AG04450 (cell line): ENCODE measurements at places on chromosomes 6 and 20.

- no peak for DNase-seq
These were observed 61.1 kb upstream of the FBXO30 start for GRCh38 chr6:145875496-145876211.

DNA sequence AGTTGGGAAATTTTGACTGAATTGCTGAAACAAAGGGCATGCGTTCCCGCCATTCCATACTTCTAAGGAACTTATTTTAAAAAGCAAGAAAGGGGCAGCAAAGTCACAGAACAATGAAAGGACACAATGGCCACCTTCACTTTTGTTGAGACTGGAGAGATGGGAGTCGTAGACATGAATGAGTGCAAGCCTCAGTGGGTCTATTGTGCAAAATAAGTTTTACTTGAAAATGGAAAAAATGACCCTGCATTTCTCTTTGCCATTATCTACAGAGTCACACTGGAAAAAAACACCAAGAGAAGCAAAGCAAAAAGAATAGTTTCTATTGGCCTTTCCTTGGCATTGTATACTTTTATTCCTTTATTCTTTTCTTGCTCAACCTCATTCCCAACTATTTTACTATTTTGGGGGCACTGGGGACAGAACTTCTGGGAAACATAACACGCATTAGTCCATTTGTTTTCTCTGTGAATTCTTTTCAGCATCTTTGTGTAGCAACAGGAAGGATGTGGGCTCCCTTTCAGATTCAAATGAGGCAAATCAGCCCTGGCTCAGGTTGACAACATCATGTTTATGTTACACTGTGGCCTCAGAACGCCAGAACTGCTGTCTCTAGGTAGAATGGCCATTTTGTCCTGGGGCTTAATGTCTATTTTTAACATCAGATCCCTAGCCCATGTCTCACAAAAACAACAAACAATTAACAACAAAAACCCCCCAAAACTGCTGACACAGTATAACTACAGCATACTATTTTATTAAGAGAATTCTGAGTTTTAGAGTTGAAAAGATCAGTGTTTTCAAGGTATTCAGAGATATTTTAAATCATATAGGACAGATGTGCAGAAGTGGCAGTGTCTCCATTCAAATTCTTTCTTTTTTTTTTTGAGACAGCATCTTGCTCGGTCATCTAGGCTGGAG lies 122.2 kb downstream of the FYN start:
- DNase-seq: no peak

GRCh38 chr20:20303742-20304141 lies 64.2 kb upstream of the INSM1 start:
- DNase-seq: no peak

GRCh38 chr6:53718597-53719460 lies 53.3 kb upstream of the KLHL31 start:
- DNase-seq: peak; percentile 48

DNA sequence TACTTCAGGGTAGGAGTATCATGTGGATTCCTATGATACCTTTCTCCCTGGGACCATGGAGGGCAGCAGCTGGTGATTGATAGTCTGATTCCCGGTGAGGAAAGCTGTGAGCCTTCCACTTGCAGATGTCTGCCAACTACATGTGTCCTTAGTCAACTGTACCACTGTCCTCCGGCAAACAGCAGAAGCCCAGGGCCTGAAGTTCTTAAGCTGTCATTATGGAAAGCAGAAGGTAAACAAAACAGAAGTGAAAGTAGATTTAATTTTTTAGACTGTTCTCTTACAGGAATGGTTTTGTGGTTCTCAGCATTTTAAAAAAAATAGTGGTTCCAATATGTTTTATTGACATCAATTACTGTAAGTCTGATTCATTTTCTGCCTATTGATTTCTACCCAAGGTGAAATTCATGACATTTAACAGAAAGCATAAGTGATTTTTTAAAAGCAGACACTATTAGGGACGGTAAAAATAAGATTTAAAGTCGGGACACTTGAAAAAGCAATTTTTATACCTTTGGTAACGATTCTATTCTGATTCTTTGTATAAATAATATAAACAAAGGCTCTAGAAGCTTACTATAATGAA lies 36.6 kb downstream of the PTPN1 start:
- DNase-seq: no peak

- no peak for DNase-seq
These were observed 1.5 kb downstream of the NRM start for GRCh38 chr6:30689022-30689865.

DNA sequence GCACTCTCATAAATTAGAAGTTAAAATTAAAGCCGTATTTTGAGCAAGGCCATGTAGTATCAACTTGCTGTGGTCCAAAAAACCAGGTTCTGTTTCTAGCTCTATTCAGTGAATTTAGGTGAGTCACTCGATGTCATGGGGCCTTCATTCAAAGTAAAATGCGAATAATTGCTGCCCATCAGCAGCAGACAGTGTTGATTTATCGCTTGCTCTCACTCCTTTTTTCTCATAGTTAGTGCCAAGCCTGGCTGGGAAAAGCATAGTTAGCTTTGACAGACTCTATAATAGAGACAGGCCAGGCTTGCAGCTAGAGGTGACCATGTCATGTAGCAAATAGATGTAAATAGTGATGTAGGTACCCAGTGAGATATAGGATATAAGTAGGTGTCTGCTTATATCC lies 136.0 kb downstream of the EDN1 start:
- DNase-seq: no peak

GRCh38 chr6:37576336-37576737 lies 76.6 kb upstream of the CCDC167 start:
- DNase-seq: peak; percentile 32

GRCh38 chr6:38773338-38773737 lies 58.2 kb downstream of the DNAH8 start:
- DNase-seq: no peak

DNA sequence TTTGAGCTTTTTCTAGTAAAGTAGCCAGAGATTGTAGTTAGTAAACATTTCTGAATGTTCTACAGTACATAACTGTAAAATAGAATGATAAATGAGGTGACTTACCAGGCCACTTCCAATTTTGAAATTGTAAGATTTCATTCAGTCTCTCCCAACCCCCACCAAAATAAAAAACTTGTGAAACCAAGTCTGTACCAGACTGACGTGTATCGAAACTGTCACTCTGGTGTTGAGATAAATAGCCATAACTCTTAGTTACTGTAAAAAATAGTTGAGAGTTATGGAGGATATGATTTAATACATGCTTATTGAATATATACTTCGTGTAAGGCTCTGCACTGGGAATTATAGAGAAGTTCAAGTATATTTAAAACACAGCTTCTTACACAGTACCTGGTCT lies 455.7 kb downstream of the PLCB1 start:
- DNase-seq: no peak

DNA sequence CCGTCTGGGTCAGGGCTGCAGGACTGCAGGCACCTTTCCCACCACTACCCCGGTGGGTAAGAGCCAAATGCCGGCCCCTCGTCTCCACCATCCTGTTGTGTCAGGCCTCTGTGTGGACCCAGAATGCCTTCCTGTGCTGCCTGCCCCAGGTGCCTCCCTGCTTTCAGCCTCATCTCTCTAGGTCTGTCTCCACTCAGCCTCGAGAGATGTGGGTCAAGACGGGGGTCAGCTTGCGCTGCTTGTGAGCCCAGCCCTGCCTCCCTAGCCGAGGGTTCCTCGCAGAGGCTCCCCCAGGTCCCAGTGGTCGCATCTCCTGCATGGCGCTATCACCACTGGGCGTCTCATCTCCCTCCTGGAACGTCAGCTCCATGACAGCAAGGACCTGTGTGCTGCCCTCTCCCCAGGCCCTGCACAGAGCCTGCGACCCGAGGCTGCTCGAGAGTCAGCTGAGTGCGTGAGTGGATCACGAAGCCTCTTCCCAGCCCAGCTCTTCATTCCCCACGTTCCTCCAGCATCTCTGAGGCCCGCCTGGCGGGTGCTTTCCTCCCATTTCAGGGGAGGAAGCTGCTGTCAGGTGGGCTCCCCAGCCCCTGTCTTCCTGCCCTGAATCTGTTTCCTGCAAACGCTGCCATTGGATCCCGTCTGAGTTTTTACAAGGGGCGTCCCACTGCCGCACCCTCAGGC lies 38.7 kb upstream of the ZBP1 start:
- DNase-seq: no peak

- DNase-seq: no peak
These were observed 138.6 kb downstream of the AHI1 start for GRCh38 chr6:135358985-135359384.

GRCh38 chr6:132136981-132137380 lies 185.8 kb upstream of the CCN2 start:
- no peak for DNase-seq

GRCh38 chr6:16619777-16620176 lies 141.5 kb downstream of the ATXN1 start:
- no peak for DNase-seq

GRCh38 chr6:4814212-4814611 lies 38.0 kb downstream of the CDYL start:
- DNase-seq: no peak

GRCh38 chr6:14468647-14469321 lies 351.2 kb downstream of the CD83 start:
- no peak for DNase-seq

DNA sequence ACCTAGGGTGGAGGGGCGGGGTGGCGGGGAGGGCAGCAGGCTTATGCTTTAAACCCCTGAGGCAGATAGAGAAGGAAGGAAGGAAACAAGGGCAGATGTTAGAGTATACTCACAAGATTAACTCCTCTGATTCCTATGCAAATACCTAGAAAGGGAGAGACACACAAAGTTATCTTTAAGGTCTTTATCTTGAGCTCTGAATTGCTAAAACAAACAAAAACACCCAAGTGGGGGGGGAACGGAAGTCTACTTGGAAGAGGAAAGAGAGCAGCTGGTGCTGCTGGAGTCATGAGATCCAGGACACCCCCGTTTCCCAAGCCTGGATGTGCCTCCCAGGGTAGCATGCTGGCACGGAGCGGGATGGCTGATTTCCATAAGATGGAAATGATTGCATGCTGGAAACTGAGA lies 43.4 kb downstream of the PLAGL1 start:
- no peak for DNase-seq

DNA sequence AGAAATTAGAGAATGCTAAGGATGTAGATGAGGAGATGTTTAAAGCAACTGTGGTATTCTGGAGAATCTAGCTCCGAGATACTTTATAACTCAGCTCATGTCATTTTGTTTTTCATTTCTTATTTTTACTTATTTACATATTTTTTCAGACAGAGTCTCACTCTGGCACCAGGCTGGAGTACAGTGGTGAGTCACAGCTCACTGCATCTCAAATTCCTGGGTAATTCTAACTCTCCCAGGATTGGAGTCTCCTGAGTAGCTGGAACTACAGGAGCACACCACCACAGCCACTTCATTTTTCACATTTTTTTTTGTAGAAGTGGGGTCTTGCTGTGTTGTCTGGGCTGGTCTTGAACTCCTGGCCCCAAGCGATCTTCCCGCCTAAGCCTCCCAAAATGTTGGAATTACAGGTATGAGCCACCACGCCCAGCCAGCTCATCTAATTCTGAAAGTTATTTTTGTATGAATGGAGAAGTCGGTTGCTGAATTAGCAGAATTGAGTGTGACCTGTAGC lies 94.3 kb upstream of the FAM8A1 start:
- DNase-seq: peak; percentile 11

GRCh38 chr6:43258807-43259686 lies 15.8 kb downstream of the TTBK1 start:
- DNase-seq: no peak

DNA sequence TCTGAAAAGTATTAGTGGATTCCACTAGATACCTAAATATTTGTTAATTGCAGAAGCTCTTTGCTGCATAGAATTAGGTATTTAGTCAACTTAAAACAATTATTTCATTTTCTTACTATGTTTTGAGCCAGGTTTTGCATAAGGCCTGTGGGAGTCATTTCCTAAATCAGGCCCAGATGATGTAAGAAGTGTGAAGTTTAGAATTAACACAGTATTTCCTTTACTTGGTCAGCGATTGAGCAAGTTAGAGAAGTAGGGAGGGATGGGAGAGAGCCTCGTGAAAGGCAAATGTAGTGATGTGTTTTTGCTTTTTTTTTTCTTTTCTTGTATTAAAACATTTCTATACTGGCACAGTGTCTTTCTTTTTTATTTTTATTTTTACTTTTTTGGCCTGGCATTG lies 711.1 kb downstream of the HDGFL1 start:
- no peak for DNase-seq

- no peak for DNase-seq
These were observed 6.7 kb downstream of the TCEA2 start for GRCh38 chr20:64069614-64070243.

DNA sequence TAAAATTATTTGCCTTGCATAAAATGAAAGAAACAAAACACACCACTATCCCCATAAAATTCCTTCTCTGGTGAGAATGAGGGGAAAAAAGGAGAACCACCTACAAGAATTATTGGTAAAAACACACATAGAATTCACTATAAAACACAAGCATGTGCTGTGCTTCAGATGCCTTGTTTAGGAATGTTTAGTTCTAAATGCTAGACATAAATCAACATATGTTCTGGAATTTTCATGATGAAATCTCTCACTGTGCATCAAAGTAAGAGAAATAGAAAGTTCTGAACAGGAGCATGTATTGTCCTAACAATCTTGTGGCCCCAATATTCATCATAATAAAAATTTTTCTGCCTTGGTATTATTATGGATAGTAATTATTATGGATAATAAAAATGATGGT lies 111.0 kb downstream of the PLCB4 start:
- DNase-seq: no peak

GRCh38 chr6:121330516-121330915 lies 3.8 kb downstream of the TBC1D32 start:
- DNase-seq: no peak

DNA sequence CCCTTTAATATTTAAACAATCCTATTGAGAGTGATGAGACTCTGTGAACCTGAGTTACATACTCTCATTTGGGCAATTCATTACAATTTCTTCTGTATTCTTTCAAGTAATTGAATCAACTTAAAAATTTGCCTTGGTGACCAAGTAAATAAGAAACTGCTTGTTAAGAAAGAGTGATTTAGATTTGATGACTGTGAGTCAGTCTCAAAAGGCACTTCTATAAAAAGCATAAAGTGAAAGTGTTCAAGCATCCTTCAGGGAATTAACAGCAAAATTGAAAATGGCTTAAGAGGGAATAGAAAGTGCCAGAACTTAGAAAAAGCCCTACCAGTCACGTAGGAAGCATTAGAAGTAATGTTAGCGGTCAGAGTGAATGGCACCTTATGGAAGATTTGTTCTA lies 654.7 kb downstream of the EPM2A start:
- no peak for DNase-seq

DNA sequence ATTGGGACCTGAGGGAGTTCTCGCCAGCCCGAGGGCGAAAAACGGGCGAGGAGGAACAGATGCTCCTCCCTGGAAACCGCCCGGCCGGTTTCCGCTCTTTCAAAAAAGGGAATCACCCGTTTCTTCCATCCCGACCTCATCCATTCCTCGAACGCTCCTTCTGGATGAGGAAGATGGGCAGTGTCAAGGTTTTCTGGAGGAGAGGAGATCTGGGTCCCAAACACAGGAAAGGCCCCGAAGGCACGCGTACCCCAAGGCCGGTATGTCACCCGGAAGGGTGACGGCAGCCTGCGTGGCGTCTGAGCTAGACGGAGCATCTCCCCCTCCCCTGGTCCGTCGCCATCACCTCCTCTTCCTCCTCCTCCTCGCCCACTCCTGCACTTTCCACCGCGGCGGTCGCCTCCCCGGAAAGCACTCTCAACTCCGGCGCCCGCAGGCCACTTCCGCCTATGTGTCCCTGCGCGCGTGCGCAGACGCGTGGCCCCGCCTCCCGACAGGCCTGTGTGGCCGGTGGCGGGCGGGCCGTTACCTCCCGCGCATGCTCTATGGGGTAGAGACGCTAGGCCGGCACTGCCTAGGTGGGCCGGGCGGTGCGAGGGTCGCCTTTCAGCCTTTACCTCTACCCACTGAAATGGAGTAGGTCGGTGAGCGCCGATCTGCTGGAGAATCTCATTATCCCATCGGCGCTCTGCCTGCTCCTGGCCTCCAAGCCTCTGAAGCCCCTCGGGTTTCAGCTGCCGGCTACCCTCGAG lies at the start of gene SLC35B3:
Gene SLC35B3, minus strand, starts transcription at position 453 of the 752 bp plus-strand sequence.
- DNase-seq: peak; percentile 69
